ENCODE measurements at places on chromosomes 7 and 10.

- DNase-seq, result no peak
Observed at GRCh38 chr7:5207131-5207530, 17.1 kb downstream of the WIPI2 start.

GRCh38 chr7:27118580-27118979 lies 12.0 kb downstream of the HOXA4 start:
- no peak for DNase-seq

- no peak for DNase-seq
Observed at GRCh38 chr7:83452256-83452655, 196.7 kb downstream of the SEMA3E start.

DNA sequence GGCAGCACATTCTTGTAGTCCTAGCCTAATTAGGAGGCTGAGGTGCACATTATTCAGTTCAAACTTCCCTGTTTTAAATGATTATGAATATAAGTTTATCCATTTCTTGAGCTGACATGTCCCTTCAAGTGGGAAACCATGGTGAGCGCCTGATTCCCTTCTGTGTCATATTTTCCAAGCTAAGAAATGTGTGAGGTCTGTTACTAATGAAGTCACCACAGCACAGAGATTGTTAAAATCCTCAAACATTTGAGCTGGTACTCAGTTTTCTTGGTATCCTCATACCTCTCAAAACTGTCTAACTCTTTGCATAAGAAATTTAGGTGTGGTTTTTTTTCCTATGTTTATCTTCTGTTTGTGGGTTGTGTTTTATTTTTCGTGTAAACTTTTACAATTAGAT lies 926.8 kb downstream of the GATA3 start:
- no peak for DNase-seq

GRCh38 chr10:43845121-43845520 lies 196.4 kb upstream of the ZNF32 start:
- peak; percentile 18 for DNase-seq

GRCh38 chr10:120789303-120790203 lies 61.6 kb upstream of the WDR11 start:
- no peak for DNase-seq

GRCh38 chr7:148972375-148972774 lies 55.9 kb downstream of the PDIA4 start:
- no peak for DNase-seq

DNA sequence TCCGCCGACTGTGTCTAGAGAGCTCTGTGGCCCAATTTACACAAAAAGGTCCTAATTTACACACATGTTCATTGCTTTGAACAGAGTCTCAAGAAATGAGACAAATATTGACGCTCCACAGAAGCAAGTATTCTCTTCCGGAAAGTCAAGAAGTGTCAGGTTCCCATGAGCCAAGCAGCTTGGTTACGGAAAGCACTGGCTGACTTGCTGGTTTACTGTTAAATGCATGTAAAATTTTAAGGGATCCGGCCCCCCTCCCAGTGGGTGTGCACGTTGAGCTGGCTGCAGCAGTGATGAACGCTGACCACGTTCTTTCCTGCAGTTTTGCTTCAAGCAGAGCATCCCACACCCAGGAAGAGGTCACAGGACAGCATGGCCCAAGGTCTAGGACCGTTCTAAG lies 76.8 kb downstream of the DIP2C start:
- no peak for DNase-seq

DNA sequence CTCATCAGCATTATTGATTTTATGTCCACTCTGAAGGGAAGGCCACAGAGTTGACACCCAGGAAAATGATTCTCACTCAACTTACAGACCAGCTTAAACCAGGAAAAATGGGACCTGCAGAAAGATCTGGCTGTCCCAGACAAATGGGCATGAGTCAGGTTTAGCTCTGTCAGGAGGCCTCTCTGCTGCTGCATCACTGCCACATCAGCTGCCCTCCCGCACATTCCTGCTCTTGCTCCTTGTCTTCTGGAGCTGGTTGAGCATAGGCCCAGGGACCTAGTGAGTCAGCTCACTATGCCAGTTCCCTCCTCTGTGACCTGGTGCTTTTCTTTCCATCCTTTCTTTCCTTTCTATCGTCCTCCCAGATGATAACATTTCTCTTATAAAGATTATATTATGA lies 18.8 kb upstream of the SMNDC1 start:
- DNase-seq, result no peak

- no peak for DNase-seq
Observed at GRCh38 chr7:37245590-37245989, 203.1 kb downstream of the ELMO1 start.

DNA sequence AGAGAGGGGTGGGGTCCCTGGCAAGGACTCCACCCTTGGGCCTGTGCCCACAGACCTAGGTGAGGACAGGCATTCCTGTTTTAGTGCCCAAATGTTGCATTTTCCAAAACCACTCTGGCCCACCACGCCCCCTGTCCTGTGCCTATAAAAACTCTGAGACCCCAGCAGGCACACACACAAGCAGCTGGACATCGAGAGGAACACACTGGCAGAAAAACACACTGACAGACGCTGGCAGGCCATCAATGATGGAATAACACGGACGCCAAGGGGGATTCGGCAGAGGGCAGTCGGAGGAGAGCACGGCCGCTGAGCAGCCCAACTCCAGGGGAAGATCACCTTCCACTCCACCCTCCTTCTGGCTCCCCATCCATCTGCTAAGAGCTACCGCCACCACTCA lies 386.9 kb upstream of the AUTS2 start:
- no peak for DNase-seq
